CD4-positive, alpha-beta memory T cell (primary cell): ENCODE measurements at places on chromosomes 6 and 20. TPM values are rescaled to one million over a fixed set of nuclear protein-coding genes. Genes with fewer than 3 reads are reported as not detected.

DNA sequence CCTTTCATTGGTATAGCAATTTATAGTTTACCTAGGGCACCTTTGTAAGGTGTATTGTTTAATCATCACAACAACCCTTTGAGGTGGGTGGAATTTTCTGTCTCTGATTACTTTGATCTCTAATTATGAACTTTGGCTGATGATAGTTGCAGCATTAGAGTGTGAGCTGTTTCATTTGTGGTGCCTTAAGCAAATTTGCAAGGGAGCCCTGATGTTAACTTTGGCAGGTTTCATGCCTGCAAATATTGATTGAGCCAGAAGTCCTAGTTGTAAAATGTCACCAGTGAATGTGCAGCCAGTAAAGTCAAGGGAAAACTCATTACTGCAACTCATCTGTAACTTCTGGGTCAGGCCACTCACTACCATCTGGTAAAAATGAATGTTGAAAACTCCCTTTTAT, 29.8 kb downstream of the CTNNBL1 start:
- H3K27me3 ChIP-seq = no peaks in the 10 kb centered on the region
- H3K4me1 ChIP-seq = no peaks in the 10 kb centered on the region
- no peak overlapping the region for H3K27ac ChIP-seq
- H3K36me3 ChIP-seq = no peaks in the 10 kb centered on the region
- DNase-seq = no peak

DNA sequence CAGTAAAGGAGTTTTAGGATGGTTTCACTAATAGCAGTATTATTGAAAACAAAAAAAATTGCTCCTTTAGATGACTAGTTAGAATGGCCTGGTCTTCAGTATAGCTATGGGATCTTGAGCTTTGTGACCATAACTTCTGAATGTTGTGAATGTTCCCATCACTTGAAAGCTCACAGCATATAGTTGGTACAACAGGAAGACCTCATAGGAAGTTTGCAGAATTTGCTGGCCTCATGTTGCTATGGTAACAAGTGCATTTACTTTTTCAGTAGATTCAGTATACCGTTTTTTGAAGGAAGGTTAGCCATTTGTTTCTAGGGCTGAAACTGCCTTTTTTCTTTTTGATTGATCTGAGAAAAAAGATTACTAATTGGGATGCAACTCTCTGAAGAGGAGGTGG, 8.3 kb downstream of the PHF3 start:
- peak; percentile 39 for DNase-seq
- no peak overlapping the region for H3K4me3 ChIP-seq
- no peak overlapping the region for H3K27ac ChIP-seq
- peaks cover 4% of the 10 kb centered on the region for H3K36me3 ChIP-seq
- peaks cover 94% of the 10 kb centered on the region for H3K4me1 ChIP-seq

- no peaks in the 10 kb centered on the region for H3K36me3 ChIP-seq
- no peak overlapping the region for H3K27ac ChIP-seq
- H3K27me3 ChIP-seq = peaks cover 7% of the 10 kb centered on the region
Measured at GRCh38 chr6:149999636-150000035, 25.7 kb downstream of the RAET1L start.

- H3K27me3 ChIP-seq = no peaks in the 10 kb centered on the region
- H3K36me3 ChIP-seq = no peaks in the 10 kb centered on the region
- H3K27ac ChIP-seq = peak overlapping the region; percentile 7
- no peak overlapping the region for H3K4me3 ChIP-seq
- peak; percentile 27 for DNase-seq
Measured at GRCh38 chr20:53706466-53707370, 113.1 kb upstream of the ZNF217 start.

DNA sequence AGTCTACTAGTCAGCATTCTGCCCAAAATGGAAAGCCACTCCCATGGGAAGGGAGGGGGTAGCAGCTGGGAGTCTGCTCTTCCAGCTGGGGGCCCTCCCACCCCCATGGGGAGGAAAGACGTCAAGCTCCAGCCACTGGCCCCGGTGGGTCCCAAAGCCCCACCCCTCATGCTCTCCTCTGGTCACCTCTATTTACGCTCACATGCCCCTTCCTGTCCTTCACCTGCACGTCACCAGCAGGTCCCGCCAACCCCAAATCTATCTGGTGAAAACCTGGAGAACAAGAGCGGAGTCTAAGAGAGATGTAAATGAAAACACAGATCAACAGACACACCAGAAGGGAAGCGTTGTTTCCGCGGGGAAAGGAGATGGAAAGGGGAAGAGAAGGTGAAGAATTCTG, 30.0 kb upstream of the ZBP1 start:
- no peaks in the 10 kb centered on the region for H3K36me3 ChIP-seq
- DNase-seq = no peak
- H3K4me3 ChIP-seq = no peak overlapping the region
- no peaks in the 10 kb centered on the region for H3K27me3 ChIP-seq

DNA sequence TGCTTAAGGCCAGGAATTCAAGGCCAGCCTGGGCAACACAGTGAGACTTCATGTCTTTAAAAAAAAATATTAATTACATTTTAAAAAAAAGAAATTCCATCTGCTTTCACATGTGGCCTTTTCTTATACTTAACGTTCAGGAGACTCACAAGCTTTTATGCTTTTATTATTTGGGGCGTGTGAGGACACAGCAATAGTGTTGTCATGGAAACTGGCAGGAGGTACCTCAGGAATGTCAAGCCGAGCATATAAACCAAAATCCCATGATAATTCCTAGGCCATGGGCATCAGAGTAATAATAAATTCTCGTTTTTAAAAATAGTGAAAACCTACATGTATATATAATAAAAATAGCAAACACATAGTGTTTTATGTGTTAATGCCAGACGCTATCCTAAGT, 89.8 kb downstream of the IYD start:
- H3K4me3 ChIP-seq = no peak overlapping the region
- DNase-seq = no peak
- H3K27me3 ChIP-seq = no peaks in the 10 kb centered on the region
- no peaks in the 10 kb centered on the region for H3K4me1 ChIP-seq
- H3K36me3 ChIP-seq = no peaks in the 10 kb centered on the region

DNA sequence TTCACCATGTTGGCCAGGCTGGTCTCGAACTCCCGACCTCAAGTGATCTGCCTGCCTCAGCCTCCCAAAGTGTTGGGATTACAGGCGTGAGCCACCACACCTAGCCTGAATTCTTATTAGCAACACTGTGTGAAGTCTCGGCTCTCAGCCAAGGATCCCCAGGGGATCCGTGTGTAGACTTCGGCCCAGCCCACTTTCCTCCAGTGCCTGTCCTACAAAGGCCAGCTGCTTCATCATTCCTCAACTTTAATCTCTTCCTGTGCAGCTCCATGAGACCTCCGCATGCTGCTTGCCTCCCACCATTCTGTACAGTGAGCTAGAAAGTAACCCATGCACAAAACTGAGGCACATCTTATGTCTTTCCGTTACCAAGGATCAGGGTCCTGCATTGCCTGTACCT, 71.8 kb downstream of the SAMD3 start:
- no peak for DNase-seq
- H3K36me3 ChIP-seq = peaks cover 5% of the 10 kb centered on the region
- H3K27me3 ChIP-seq = no peaks in the 10 kb centered on the region
- H3K27ac ChIP-seq = no peak overlapping the region
- no peaks in the 10 kb centered on the region for H3K4me1 ChIP-seq

DNA sequence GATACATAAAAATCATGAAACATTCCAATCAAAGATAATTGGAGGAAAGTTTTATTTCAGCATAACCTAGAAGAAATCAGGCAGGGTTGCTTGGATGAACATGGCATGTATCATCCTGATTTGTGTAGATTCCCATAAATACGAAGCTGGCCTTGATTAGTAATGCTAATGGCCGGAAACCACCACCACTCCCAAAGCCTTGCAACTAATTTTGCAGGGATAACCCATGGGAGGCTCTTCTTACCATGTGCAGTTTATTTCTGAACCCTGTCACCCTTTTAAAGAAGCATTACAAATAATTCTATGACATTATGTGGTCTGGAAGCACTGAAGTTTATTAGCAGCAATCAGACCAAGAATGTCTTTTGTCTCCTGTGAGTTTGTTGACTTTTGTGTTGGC, 80.8 kb downstream of the AIG1 start:
- no peaks in the 10 kb centered on the region for H3K36me3 ChIP-seq
- H3K27me3 ChIP-seq = no peaks in the 10 kb centered on the region
- DNase-seq = no peak
- no peak overlapping the region for H3K27ac ChIP-seq
- H3K4me3 ChIP-seq = no peak overlapping the region

- DNase-seq = no peak
- H3K36me3 ChIP-seq = no peaks in the 10 kb centered on the region
- H3K27me3 ChIP-seq = no peaks in the 10 kb centered on the region
Measured at GRCh38 chr6:141117874-141118273, 1014.9 kb upstream of the GJE1 start.

DNA sequence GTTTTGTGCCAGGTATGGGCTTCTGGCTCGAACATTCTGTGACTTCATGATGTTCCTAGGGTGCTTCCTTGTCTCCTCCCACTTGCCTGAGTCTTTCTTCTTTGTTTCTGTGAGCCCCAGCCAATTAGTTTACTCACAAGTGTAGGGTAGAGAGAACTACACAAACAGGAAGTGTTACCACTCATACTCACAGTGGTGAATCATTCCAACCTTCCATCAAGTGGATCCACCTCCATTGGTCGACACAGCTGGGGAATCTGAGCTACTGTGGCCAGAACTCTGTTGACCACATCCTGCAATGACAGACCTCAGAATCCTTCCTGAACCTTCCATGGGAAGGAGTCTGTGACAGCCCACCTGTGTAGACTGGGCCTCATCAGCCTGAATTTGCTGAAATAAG, 76.8 kb downstream of the UNC5CL start:
- no peaks in the 10 kb centered on the region for H3K36me3 ChIP-seq
- H3K27ac ChIP-seq = no peak overlapping the region
- H3K27me3 ChIP-seq = no peaks in the 10 kb centered on the region
- DNase-seq = no peak
- no peaks in the 10 kb centered on the region for H3K4me1 ChIP-seq

DNA sequence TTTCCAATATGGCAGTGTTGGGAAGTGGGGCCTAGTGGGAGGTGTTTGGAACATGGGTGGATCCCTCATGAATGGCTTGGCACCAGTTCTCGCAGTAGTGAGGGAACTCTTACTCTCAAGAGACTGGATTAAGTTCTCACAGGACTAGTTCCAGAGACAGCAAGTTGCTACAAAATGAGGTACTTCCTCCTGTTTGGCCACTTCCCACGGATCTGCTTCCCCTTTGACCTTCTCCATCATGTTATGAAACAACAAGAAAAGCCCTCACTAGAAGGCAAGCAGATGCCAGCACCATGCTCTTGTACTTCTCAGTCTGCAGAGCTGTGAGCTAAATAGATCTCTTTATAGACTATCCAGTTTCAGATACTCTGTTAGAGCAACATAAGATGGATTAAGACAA, 3.1 kb downstream of the RSPH3 start:
- H3K4me3 ChIP-seq = no peak overlapping the region
- no peaks in the 10 kb centered on the region for H3K27me3 ChIP-seq
- no peaks in the 10 kb centered on the region for H3K36me3 ChIP-seq
- DNase-seq = no peak

DNA sequence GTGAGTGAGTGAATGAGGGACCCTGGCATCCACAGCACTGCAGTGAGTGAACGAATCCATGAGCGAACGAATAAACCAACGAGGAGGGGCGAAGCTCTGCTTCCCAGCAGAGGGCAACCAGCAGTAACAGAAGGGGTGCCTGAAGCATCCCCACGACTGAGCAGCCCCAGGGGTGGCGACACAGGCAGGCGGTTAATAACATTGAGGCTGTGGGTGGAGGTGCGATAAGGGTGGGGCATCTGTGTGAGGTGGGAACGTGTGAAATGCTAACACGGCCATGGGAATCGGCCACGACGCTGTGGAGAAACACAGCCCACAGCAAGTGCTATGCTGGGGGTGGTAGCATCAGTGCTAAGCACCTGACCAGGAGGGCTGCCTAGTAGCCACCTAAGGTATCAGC, 75.9 kb downstream of the TAF4 start:
- H3K27ac ChIP-seq = no peak overlapping the region
- peaks cover 8% of the 10 kb centered on the region for H3K4me1 ChIP-seq
- no peaks in the 10 kb centered on the region for H3K27me3 ChIP-seq
- H3K4me3 ChIP-seq = no peak overlapping the region
- peaks cover 28% of the 10 kb centered on the region for H3K36me3 ChIP-seq
- no peak for DNase-seq

GRCh38 chr6:151701911-151702562, 105.4 kb upstream of the ESR1 start:
- peaks cover 28% of the 10 kb centered on the region for H3K4me1 ChIP-seq
- H3K27me3 ChIP-seq = no peaks in the 10 kb centered on the region
- no peaks in the 10 kb centered on the region for H3K36me3 ChIP-seq
- no peak overlapping the region for H3K4me3 ChIP-seq
- DNase-seq = peak; percentile 15
- peak overlapping the region; percentile 25 for H3K27ac ChIP-seq

- H3K27me3 ChIP-seq = no peaks in the 10 kb centered on the region
- no peak overlapping the region for H3K4me3 ChIP-seq
- H3K4me1 ChIP-seq = peaks cover 28% of the 10 kb centered on the region
Measured at GRCh38 chr6:85460154-85460920, 10.5 kb downstream of the NT5E start.

GRCh38 chr6:155528982-155529453, 73.4 kb upstream of the NOX3 start:
- no peaks in the 10 kb centered on the region for H3K36me3 ChIP-seq
- no peak overlapping the region for H3K27ac ChIP-seq
- DNase-seq = no peak
- no peak overlapping the region for H3K4me3 ChIP-seq

DNA sequence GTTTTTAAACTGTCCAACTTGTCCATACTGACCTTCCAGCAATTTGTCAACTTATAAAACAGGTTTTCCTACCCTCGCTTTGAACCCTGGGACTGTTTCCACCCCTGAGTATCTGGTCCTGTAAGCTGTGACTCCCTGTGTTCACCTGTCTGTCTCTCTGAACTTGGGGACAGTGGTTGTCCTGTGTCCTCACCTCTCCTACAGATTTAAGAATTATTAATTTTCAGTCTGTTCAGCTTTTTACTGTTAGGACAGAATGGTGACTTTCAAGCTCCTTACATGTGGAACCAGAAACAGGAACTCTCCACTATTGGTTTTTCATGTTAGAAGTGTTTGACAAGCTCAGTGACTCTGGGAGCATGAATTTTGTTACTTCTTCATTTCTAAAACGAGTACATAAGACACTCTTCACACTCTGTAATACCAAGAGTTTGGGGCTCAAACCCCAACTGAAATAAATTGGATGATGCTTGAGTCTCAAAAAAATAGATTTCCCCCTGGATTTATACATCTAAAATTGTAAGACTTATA, 713.9 kb downstream of the COL12A1 start:
- no peak overlapping the region for H3K4me3 ChIP-seq
- H3K36me3 ChIP-seq = no peaks in the 10 kb centered on the region
- no peak overlapping the region for H3K27ac ChIP-seq
- no peaks in the 10 kb centered on the region for H3K27me3 ChIP-seq
- no peaks in the 10 kb centered on the region for H3K4me1 ChIP-seq
- no peak for DNase-seq

GRCh38 chr6:53306819-53307347, 41.9 kb downstream of the ELOVL5 start:
- peaks cover 79% of the 10 kb centered on the region for H3K4me1 ChIP-seq
- no peaks in the 10 kb centered on the region for H3K27me3 ChIP-seq
- H3K27ac ChIP-seq = peak overlapping the region; percentile 29
- H3K36me3 ChIP-seq = no peaks in the 10 kb centered on the region
- no peak overlapping the region for H3K4me3 ChIP-seq

Gene GNRH2
- 1.2 TPM for total RNA-seq

Gene HMGN4
- 105 TPM for total RNA-seq

Gene CTCFL
- not detected for total RNA-seq

Gene ABHD16B
- not detected for total RNA-seq

Gene GJA1
- not detected for total RNA-seq

Gene PACSIN1
- 2.3 TPM for total RNA-seq

Gene EDN3
- 0.78 TPM for total RNA-seq

Gene PROCR
- total RNA-seq = 0.42 TPM

Gene DNAH8
- 0.17 TPM for total RNA-seq

Gene MACROD2
- not detected for total RNA-seq

Gene SLC25A27
- total RNA-seq = 2.6 TPM

Gene RIPPLY2
- not detected for total RNA-seq

Gene NRSN1
- total RNA-seq = not detected

Gene SLC22A3
- total RNA-seq = not detected
